ENCODE measurements at places on chromosomes 1 and 21.

DNA sequence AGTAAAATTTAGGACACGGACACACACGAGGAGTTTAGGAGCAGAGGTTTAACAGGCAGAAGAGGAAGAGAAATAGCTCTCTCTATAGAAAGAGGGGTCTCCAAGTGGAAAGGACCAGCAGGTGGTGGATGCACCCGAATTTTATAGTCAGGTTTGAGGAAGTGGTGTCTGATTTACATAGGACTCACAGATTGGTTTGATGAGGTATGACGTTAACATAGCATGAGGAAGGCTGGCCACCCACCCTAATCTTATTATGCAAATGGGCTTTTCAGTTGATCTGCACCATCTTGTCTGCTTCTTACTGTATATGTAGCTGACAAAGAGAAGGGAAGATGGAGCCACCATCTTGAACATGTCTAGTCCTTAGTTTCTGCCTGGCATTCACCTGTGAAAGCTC lies 52.5 kb upstream of the RGS2 start:
- DNase-seq, result no peak

GRCh38 chr1:56494306-56494705 lies 85.1 kb downstream of the PLPP3 start:
- DNase-seq, result no peak

GRCh38 chr1:39238476-39238875 lies 34.0 kb downstream of the MACF1 start:
- DNase-seq, result no peak

DNA sequence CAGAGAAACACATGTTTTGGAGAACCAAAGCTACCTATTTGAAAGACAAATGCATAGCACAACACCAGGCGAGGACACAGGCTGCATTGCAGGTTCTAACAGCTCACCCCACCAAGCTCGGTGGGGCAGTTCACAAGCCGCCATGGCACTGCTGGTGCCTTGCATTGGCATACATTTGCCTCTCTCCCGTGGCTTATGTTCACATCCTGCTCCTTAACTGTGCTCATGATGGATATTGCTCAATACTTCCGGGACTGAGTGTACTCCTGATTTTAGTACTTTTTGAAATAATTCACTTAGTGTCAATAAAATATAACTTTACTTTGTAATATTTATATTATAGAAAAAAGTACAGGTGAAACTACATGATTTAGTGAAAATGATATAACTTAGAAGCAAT lies 1187.4 kb upstream of the NCAM2 start:
- no peak for DNase-seq

DNA sequence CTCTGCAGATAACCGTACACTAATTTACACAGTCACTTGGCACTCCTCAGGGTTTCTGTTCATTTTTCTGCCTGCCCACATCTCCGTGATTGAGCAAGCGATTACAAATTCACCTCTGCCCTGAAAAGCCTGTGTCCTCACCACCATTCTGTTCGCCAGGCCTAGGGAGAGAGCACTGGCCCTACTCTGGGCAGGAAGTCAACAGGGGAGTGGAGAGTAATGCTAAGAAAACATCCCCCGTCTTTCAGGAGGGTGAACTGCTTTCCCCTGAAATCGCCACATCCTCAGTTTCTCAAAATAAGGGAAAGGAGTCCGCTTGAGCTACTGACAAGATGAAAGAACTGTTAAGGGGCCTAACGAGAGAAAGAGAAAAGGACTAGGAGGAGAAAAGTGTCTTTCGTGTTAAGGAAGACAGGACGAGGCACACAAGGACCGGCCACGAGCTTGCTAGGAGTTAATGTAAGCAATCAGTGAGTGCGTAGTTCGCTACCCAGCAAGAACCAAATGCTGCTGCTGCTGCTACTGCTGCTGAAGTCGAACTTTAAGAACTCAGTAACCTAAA lies 632 bp downstream of the PEX19 start:
- no peak for DNase-seq

DNA sequence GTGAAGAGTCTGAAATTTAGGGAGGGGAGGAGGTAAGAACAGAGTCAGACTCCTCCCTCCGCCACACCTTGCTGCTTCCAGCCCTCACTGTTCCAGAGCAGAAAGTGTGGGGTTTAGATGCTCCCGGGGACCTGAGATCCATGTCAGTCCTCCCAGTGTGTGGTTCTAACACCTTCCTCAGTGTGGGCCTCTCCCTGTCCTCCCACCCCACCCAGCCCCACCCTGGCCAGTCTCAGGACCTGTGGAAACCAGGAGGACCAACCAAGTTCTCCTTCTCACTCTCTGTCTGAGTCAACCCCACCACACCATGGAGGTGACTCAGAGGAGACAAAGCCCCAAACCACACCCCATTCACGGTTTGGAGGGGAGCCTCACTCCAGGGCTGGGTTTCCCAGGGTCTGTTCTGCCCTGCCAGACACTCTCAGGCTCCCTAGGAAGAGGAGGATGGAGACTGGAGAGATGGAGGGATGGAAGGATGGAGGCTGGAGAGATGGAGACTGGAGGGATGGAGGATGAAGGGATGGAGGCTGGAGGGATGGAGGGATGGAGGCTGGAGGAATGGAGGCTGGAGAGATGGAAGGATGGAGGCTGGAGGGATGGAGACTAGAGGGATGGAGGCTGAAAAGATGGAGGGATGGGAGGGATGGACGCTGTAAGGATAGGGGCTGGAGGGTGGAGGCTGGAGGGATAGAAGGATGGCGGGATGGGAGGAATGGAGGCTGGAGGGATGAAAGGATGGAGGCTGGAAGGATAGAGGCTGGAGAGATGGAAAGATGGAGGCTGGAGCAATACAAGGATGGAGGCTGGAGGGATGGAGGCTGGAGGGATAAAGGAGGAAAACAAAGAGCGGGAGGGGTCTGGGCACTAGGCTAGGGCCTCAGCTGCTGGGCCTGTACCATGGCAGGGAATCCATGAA lies 100.9 kb upstream of the RUNX3 start:
- no peak for DNase-seq

- DNase-seq, result no peak
These were observed 11.5 kb upstream of the TMEM51 start for GRCh38 chr1:15141935-15142539.

DNA sequence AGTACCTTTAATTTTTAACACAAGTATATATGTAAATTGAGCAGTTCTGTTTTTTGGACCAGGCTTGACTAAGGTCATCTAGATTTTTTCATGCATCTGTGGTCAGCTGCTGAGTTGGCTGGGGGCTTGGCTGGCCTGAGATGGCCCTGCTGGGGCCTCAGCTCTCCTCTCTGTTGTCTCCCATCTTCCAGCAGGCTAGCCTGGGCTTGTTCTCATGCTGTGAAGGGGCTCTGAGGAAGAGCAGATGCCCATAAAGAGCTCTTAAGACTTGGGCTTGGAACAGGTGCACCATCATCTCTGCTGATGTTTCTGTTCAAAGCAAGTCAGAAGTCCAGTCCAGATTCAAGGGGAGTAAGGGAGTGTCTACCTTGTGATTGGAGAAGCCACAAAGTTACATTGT lies 51.2 kb upstream of the TNR start:
- no peak for DNase-seq

GRCh38 chr1:54331091-54331772 lies 75.0 kb downstream of the SSBP3 start:
- DNase-seq, result no peak

DNA sequence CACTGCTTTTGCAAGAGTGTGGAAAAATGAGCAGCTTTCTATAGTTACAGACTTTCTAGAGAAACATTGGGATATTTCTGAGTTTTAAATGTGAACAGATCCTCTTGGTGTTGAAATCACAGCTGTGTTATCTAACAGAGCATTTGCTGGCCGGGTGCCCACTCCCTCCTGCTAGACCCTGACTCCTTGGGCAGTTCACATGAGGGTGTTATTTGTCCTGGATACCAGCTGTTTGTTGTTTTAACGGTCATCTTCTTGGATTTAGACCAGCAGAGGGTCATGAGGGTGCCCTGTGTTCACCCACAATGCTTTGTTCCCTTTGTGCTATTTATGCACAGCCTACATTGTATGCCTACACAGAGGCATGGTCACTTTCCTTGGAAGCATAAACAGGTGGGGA lies 67.1 kb downstream of the CENPF start:
- no peak for DNase-seq

DNA sequence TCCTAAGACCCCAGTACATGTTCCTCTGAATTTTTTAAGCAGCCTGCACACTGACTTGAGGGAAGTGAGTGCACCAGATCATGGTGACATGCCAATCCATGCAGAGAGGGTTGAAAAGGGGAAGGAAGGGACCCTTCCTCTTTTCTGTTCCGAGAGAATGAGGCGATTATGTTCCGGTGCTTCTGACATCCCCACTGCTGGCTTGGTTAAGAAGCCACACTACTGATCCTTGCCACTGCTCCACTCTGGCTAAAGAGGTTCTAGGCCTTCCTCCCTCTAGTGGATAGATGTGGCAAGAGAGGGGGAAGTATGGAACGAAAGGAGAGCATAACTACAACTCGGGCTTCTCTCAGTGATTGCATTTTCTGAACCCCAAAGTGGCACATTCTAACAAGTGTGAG lies 1.8 kb upstream of the CYB5R1 start:
- peak; percentile 38 for DNase-seq

DNA sequence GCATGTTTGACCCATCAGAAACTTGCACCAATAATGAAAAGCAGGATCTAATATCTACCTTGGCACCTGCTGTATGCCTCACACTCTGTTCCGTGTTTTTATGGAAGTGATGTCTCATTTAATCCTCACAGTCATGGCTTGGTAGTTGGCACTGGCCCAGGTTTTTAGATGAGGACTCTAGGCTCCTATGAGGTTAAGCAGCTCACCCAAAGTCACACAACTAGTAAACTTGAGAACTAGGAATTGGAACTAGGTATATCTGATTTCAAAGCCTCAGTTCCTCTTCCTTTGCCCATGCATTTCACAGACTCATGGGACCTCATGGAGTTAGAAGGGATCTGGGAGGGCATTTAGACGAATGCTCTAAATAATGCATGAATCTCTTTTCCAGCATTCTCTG lies 21.3 kb upstream of the TARBP1 start:
- DNase-seq, result peak; percentile 28

- DNase-seq, result no peak
These were observed 6.8 kb upstream of the PPP1R15B start for GRCh38 chr1:204418174-204419063.

DNA sequence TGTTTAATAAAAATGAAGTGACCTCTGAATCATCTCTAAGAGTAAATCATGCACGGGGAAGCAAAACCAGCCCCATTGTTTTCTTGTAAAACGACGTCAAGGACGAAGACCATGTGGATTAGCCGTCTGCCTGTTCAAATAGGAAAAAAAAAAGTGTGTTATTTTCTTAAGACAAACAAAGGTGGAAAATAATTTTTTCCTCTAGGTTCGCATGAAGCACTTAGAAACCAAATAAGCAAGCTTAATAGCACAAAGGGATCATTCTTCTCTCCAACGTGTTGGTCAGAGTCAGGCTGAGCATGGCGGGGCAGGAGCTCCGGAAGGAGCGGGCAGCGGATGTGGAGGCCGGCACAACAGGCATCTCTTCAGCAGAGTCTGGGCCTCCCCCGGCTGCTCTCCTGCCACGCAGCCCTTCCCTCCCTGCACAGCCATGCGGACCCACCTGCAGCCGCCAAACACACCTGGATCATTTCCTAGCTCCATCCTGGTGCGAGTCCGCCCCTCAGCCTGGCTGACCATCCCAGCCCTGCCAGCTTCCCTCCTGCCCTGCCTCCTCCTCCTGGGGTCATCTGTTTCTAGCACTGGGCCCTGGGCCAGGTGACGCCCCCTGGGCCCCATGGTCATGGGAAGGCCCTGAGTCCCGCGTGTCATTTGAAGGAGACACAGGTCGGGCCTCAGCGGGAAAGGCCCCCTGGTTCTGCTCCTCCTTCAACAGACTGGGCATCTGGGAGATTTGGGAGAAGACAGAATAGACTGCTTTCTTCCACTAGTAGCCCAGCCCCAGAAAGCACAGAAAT lies 40.2 kb downstream of the MX1 start:
- no peak for DNase-seq

DNA sequence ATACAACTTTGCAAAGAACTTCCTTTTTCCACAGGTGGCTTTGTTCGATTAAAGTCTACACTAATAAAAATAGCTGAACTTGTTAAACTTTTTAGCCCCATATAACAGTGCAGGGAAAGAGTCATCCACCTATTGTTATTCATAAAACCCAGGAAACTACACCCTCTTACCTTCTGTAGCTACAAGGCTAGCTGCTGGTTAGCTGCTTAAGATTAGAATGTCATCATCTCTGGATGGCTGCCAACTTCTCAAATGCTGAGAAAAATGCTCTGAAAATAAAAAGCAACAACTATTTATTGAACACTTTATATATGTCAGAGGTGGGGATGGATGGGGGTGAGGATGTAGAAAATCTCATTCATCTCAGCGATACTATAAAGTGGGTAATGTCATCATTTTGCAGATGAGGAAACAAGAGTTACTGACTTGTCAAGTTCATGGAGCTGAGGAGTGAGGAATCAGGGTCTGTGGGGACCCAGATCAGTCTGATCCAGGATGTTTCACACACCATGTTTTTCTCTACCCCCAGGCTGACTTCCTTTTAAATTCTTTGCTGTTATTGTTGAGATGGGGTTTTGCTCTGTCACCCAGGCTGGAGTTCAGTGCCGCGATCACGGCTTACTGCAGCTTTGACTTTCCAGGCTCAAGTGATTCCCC lies 17.1 kb downstream of the ATP5PF start:
- DNase-seq, result no peak

GRCh38 chr1:167770127-167770526 lies 48.3 kb downstream of the MPZL1 start:
- no peak for DNase-seq

GRCh38 chr21:35971824-35972223 lies 88.5 kb downstream of the SETD4 start:
- no peak for DNase-seq

DNA sequence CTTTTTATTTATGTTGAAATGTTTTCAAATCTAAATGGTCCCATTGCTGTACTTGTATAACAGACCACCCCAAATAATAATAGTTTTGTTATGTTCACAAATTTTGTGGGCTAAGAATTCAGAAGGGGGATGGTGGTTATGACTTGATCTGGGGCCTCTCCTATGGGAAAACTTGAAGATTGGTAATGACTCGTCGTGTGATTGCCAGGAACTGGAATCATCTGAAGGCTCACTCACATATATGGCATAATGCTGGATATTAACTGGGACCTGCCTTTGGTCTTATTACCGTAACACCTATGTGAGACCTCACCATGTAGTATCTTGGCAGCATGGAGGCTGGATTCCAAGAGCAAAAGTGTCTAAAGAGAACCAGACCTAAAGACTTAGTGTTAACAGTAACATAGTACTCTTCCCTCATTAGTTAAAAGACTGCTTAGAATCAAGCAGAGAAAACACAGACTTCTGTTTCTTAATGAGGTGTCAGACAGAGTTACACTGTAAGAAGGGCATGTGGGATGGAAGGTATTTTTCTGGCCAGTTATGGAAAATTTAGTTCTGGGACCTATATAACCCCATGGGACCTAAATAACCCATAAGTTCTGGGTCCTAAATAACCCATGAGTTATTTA lies 11.9 kb downstream of the LYPLAL1 start:
- DNase-seq, result no peak

- DNase-seq, result no peak
These were observed 36.6 kb upstream of the TMEM52 start for GRCh38 chr1:1955621-1956094.

DNA sequence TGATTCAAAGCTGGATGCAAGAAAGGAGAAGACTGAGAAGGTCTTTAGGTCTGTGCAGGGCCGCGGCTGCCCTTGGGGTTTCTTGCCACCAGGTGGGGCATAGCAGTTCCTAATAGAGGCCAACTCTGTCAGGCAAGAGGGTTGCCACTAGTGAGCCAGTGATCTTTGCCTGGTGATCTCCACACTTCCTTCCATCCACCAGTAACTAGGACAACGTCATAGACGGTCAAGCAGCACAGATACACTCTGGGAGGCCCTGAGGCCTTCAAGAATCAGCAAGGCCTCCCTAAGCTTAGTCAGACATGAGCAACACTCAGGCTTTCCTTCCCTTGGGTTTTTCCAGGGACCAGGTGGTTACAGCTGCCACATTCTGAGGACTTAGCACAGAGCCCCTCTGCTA lies 32.9 kb upstream of the ATP2B4 start:
- no peak for DNase-seq
